ENCODE measurements at places on chromosomes 1 and 21.

DNA sequence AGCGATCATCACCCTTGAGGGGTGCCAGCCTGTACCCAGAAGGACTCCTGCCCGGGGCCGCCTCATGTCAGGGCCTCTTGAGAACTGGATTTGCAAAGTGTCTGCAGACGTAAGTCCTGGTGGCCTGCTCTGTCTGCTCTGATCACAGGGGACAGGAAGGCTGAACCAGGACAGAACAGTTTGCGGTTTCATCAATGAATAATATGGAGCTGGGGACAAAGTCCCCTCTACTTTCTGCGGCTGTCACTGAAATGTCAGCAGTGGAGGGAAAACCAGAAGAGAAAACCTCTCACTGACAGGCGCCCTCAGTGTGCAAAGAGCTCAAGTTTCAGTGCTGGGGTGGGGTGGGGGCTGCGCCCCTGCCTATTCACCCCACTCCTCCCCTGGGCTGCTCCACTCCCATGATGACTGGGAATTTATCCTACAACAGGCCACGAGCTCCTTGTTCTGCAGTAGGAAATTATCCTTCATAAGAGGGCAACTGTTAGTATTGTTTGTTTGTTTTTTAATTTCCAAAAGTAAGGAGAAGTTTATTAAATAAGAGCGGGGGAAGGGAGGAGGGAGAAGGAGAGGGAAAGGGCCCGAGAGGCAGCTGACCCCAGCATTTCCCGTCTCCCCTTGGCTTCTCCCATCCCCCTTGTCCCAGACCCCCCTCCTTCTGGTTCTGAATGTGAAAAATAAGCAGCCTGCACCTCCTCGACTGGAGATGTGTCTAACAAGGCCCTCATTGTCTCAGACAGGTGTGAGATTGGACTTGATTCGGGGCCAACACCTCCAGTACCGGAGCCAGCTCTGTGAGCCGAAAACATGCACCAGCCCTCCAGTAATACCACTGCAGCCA, 149.2 kb downstream of the CLIC6 start:
- no peak for DNase-seq

DNA sequence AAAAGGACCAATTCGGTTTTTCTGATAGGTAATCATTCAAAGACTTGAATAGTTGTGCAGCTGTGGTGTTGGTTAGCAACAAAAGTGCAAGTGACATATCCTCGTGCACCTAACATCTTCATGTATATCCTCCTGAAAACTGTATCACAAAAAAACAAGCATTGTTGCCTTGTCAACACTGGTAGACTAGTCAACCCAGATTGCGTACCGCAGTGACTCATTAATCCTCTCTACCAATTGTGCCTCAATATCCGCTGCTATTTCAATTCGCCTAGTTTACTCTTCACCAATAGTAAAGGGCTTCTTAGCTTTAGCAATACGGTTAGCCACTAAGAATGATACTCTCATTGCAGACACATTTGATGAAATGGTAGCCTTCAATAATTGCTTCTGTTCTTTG, 3.5 kb downstream of the HHAT start:
- DNase-seq = no peak

DNA sequence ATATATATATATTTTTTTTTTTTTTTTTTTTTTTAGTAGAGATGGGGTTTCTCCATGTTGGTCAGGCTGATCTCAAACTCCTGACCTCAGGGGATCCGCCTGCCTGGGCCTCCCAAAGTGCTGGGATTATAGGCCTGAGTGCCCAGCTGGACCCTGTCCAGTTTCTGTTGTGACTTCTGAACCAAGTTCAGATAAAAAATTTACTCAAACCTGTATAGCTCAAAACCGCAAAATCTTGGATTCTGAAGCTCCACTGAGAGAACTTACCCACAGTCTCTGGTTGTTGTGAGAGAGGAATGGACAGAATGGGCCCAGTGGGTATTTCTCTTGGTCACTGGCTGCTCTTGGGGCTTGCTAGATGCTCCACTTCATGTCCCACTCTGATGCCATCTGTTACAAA, 76.4 kb downstream of the HS2ST1 start:
- DNase-seq = no peak

GRCh38 chr1:218367118-218367517, 22.0 kb downstream of the TGFB2 start:
- DNase-seq = no peak

- DNase-seq = no peak
Measured at GRCh38 chr21:45809421-45809820, 165.9 kb downstream of the PCBP3 start.

GRCh38 chr1:103953386-103953785, 203.7 kb downstream of the AMY1C start:
- DNase-seq = no peak

DNA sequence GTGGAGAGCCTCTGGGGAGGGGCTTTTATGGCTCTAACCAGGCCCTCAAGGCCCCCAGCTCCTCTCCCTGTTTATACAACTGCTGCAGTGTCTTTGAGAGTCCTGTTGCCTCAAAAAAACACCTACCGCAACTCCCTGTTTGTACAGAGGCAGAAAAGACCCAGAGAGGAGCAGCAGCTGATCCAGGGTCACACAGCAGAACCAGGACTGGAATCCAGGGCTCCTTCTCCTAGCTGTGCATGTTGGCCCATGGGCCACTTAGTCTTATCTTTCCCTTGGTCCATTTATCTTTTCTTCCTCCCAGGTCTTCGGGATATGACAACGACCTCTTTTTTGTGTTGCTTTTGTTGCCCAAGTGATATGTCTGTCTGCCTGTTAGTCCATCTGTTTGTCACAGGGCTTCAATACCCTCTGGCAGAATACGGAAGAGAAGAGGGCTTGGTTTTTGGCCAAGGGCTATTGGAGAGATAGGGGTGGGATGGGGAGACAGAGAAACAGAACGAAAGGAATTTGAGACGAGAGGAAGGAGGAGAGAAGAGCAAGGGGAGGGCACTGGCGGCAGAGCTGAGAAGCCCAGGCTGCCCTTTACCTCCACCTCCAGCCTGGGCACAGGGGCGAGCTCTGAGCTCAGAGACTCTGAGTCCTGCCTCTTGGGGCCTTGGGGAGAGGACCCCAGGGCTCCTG, 33.5 kb upstream of the WASF2 start:
- DNase-seq = no peak

GRCh38 chr1:29939079-29939478, 702.8 kb downstream of the PTPRU start:
- DNase-seq = no peak

GRCh38 chr1:13699936-13700520, at the start of gene PRDM2:
Gene PRDM2 (plus strand): TSS chr1:13700188. CDS start chr1:13715606, 15,418 bp downstream.
- DNase-seq = peak; percentile 10

GRCh38 chr1:83958704-83959103, 40.2 kb downstream of the TTLL7 start:
- no peak for DNase-seq

DNA sequence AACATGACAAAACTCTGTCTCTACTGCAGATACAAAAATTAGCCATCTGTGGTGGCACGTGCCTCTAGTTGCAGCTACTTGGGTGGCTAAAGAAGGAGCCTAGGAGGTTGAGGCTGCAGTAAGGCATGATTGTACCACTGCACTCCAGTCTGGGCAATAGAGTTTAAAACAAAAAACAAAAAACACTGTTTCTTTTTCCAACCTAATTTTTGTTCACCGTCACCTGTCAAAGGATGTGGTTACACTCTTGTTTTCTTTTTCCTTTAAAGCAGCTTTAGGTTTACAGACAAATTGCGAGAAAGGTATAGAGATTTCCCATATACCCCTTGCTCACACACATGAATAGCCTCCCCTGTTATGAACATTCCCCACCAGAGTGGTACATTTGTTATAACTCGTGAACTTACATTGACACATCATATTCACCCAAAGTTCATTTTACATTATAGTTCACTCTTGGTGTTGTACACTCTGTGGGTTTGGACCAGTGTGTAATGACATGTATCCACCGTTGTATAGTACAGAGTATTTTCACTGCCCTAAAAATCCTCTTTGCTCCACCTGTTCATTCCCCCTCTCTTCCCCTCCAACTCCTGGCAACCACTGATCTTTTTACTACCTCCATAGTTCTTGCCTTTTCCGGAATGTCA, 26.2 kb downstream of the SMG7 start:
- no peak for DNase-seq

- DNase-seq = no peak
Measured at GRCh38 chr1:55287723-55288122, 72.6 kb upstream of the USP24 start.

GRCh38 chr1:214452152-214452784, 99.1 kb downstream of the PTPN14 start:
- no peak for DNase-seq

DNA sequence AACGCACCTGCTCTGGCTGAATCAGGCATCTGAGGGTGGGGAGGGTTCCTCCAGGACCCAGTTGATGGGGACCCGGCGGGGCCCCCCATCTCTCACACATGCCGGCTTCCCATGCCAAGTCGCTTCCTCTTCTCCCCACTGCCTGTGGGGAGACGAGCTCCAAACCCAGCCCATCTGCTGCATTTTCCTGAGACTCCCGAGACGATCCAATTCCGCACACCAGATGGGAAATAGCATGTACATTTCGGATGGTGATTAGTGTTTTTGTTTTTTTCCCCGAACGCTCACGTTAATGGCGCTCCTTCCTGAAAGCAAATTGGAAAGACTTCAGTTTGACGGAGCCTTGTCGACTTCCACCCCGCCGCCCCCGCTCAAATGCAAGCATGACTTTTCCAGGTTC, 13.2 kb upstream of the GRIK3 start:
- no peak for DNase-seq

DNA sequence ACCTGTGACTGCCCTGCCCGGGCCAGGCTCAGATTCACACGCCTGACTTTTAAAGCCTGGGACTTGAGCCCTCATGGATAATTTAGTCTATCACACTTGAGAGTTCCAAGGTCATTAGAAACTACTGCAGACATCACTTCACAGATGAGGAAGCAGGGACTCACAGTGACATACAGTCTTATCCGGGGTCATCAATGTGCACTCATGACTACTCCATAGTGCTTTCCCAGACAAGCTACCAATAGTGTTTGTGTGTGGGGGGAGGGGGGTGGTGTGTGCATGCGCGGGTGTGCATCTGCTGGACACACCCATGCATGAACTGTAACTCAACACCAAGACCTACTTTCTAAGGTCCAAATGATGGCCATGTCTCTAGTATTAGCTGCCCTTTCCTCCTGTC, 16.1 kb upstream of the SLC5A9 start:
- no peak for DNase-seq

GRCh38 chr1:60891281-60891680, 191.1 kb upstream of the NFIA start:
- no peak for DNase-seq

GRCh38 chr1:59414406-59415133, 117.7 kb downstream of the FGGY start:
- DNase-seq = no peak

DNA sequence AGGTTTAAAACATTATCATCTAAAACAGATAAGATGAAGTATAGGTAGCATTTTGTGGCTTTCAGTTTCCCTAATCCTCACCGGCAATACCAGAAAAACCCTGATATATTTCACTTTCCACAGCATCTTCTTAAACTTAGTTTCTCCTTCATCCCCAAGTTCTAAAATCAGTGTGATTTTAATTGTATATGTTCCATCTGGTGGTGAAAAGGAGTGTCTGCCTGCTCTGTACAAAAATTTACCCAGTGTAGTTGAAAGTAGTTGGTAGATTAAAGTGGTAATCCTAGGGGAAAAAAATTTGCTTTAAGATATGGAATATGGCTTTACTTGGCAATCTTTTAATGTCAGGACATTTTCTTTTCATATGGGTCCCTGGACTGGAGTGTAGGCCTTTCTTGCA, 74.3 kb downstream of the CEP350 start:
- DNase-seq = no peak

DNA sequence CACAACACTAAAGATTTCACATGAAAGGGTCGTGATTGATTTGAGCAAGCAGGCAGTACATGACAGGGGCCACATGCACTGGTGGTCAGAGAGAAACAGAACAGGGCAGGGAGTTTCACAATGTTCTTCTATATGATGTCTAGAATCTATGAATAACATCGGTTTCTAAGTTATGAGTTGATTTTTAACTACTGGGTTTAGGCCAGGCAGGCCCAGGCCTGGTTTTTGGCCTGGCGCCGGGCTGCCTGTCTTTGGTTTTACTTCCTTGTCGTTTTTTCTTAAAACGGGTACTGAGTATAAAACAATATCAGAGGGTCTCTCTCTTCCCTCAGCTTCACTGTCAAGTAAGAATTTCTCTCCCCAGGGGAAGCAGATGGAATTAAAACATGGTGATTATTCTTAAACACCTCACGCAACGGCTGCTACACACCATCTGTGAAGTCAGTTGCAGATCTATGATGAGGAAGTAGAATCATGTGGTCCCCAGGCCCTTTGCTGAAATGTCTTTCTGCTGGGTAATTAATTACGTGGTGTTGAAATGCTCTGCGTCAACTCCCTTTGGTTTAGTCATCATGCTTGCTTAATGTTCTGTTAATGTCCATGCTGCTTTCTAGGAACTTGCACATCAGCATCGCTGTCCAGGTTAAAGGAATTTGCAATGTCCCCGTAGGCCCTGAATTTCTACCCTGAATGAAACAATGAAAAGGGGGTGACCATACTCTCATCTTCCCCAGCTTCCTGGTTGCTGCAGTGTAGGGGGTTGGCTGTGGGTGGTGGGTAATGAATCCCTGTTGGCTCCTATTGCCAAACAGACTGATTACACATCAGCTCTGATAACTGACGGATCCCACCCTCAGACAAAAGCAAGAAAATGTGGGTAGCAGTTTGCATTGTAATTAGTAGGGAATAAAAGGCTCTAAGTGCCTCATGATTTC, 70.3 kb downstream of the SERINC2 start:
- DNase-seq = peak; percentile 3

- no peak for DNase-seq
Measured at GRCh38 chr21:25788677-25789076, 53.9 kb downstream of the GABPA start.

GRCh38 chr1:9426291-9426711, 113.0 kb upstream of the SLC25A33 start:
- DNase-seq = no peak

DNA sequence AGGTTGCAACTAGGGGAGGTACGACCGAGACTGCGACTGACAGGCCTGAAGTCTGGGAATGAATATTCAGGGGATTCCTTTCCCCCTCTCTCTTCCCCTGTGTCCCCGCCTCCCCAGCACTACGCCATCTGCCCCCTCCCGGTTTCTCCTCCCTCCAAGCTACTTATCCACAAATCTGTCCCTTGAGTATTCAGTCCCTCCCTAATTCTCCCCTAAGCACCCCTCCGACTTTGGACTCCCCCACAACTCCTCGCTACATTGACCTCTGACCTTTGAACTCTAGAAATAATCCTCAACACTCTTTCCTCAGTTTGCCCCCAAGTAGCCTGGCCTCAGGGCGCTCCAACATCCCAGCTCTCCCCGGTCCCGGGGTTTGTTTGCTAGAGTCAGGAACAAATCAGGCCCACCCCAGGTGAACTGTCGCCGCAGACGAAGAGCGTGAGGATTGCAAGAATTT, 393 bp downstream of the LYSMD1 start:
- peak; percentile 71 for DNase-seq

Data from midbrain (tissue), 1 donor.